ENCODE measurements at places on chromosomes 12 and 14.
A peak's percentile ranks its signal among the peaks of the same experiment; 100 is the strongest.

DNA sequence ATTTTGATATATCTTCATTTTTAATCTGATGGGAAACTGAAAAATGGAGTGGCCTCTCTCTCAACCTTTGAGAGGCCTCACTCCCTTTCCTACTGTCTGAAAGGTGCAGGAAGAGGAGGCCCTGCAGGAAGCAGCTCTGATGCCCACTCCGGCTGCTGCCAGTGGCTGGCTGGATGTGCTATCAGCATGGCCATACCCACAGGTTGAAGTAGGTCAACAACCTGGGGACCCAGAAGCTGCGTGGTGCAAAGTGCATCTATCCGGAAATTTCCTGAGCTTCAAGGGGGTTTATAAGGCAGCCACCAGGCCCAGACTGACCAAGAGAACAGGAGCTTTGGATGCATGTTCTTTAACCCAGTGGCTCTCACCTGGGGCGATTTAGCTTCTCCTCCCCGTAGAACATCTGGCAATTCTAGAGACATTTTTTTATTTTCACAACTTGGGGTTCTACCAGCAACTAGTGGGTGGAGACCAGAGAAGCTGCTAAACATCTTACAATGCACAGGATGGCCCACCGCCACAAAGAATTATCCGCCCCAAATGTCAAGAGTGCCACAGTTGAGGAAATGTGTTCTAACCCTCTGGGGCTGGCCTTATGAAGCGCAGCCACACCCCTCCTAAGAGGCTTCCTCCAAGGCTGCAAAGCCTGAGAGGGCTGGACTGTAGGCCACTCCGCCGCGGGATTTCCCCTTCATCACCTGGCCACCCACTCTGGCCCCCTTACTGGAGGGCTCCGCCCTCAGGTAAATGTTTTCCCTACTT is 8.2 kb upstream of the BATF start:
- DNase-seq = no peak

- DNase-seq = no peak
Measured at GRCh38 chr12:851343-851742, 98.2 kb downstream of the RAD52 start.

DNA sequence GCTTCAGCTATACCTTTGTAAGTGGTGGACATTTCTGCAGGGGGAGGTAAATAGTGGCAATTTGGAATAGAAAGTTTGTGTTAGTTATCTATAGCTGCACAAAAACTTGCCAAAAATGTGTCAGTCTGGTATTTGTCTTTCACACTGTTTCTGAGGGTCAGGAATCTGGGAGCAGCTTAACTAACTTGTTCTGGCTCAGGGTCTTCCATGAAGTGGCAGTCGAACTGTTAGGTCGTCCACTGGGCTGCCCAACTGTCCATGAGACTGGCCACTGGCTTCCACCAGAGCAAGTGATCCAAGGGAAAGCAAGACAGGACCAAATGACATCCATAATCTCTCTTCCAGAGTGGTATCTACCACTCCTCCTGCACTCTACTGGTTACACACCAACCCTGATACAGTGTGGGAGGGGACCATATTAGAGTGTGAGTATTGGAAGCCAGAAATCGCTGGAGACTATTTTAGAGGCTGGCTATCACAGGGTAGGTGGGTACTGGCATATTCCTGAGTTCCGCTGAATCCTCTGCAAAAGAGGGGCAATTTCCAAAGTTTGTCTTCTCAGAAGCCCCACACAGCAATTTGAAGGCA is 60.9 kb downstream of the DYRK2 start:
- no peak for DNase-seq

DNA sequence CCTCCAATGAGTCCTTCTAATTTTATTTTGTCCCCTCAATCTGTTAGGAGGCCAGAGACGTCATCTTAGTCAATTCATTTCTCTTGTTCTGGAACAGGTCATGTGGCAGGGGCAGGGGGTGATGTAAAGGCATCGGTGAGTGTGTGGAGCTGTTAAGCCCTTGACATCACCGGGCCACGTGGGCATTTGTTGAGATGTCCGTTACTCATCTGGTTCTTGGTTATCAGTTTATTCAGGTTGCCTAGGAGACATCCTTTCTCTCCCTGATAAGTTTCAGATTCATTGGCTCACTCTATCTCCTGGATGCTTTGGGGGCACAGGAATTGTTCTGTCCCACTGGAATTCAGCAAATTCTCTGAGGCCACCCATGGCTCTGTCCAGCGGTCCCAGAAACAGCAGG is 33.6 kb upstream of the SEL1L start:
- no peak for DNase-seq

- DNase-seq = no peak
Measured at GRCh38 chr12:57579011-57579410, 12.0 kb upstream of the PIP4K2C start.

- DNase-seq = no peak
Measured at GRCh38 chr14:68688872-68689371, 103.9 kb downstream of the ZFP36L1 start.

GRCh38 chr12:15712823-15713660 is 76.1 kb downstream of the EPS8 start:
- DNase-seq = no peak

DNA sequence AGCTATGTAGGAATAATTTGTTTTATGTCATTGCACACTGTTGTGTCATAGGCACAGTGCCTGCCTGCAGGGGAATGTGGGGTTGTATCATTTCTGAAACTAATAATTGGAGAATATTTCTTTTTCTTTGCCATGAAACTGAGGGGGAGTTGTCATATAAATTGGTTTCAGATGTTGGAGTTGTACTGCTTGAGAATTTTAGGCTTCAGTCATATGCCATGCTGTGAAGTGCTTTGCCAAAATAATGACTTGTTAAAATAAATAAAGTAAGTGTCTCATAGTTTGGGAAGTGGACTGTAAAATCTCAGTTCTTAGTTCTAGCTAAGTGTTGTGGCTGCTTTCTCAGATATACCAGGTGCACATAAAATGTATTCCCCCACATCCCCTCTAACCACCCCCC is 116.8 kb downstream of the DAAM1 start:
- DNase-seq = no peak

DNA sequence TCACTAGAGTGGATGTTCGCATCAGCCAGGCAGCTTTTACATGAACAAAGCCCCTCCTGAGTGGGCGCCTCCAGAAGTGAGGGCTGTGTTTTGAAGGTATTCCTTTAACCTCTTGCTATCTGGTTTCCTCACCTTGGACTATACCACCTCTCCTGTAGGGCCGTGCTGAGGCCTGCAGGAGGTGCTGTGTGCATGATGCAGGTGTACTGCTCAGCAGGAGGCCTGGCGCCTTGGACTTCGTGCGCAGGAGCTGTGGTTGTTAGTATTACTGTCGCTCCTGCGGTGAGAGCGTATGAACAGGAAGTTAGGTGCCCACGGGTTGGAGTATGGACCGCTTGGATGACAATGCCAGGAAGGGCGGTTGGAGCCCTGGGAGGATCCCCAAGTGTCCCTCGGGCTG is 130.7 kb downstream of the TSPAN9 start:
- no peak for DNase-seq

DNA sequence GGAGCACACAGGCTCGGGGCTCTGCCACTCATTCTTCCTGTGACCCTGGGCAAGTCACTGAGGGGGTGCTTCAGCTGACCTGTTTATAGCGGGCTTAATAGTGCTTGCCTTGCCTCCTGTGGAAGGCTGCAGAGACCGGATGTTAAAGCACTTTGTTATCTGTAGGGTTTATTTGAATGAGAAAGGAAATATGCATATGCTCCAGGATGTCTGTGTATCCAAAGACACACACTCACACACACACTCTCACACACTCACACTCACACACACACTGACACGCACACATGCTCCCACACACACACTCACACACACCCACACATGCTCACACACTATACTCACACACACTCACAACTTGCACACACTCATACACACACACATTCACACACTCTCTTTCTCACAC is 56.1 kb upstream of the DDX11 start:
- no peak for DNase-seq

- no peak for DNase-seq
Measured at GRCh38 chr12:29164477-29165393, 15.7 kb downstream of the FAR2 start.

DNA sequence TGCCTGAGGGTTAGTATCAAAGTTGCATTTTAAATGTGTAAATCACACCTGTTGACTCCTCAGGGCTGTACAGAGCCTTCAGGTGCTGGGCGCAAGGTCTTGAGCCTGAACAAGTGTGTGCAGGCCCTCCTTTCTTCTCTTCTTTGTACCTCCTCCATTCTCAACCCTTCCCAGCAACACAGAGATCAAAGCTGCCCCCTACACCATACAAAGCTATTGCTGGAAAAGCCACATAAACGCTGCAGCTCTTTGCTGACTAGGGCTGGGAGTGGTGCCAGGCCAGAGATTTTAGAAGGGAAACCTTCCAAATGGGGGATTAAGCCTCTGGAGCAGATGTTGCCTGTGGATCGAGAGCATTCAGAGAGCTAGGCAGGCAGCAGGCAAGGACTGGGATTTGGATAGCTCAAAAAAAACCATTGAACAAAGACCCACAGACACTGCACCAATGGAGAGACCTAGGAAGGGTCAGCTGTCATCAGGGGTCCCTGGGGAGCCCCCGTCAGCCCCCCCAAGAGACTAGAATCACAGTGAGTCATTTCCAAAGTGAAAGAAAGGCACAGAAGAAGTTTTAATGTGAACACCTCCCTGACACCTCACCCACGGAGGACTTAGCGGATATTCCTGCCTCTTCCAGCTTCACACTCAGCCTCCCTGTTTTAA is 18.2 kb upstream of the SUSD6 start:
- DNase-seq = no peak

DNA sequence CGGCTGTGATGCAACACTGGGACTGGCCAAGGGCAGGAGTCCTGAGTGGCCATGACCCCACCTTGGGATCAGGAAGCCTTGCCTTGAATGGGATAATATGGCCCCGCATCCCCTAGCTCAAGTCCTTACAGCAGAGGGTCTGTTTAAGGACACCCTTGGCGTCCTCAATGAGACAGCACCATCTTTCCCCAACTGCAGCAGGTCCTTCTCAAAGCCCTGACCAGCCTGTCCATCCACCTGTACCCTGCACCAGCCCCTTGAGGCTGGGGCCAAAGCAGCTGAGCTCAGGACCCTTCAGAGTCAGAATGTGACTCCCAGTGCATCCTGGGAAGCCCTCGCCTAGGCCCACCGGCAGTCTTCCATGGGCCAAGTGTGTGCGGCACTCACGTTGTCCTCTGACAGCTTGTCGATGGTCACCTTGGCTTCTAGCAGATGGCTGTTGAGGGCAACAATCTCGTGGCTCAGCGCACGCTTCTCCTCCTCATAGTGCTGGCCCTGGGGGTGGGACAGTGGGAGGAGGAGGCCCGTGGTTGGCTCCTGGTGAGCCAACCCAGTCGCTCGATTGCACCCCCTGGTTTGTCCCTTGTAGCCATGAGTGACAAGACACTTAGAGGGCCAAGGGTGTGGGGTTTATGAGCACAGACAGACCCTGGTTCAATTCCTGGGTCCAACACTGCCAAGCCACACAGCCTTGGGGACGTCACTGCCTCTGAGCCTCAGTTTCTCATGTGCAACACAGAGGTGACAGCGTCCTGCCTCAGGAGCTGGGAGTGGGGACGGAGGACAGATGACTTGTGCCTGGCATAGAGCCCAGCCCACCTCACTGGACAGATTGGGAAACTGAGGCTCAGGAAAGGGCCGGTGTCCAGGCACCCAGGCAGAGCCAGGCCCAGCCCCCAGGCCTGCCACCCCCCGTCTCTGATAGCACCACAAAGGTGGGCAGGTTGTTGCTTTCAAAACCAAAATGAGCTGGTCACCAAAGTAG is 43.5 kb downstream of the BEGAIN start:
- no peak for DNase-seq

DNA sequence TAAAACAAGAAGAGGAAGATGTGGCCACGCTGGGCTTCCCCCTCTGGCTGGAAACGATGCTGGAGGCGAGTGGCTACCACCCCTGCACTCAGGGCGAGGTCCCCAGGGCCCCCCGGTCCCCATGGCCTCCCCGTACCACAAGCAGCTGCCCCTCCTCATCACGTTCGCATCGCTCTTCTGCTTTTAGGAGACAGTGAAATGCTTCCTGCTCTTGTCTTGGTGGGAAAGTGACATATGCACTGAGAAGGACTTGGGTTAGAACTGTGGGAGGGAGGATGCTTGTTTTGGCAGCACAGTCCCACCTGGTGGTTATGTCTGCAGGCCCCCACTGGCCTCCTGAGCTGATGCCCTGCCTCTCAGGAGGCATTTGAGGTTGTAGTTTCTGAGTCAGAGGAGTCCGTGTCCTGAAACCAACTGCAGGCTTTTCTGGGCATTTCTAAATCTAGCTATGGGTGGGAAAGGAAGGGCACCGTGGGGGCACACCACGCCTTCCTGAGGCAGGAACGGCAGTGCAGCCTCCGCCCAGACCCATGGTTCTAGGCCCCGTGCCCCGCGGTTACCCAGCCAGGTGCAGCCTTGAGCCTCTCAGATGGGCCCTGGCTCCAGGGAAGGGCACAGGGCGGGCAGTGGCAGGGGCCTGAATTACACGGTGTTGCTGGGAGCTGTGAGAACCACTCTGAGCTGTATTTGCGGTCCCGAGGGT is 139.3 kb downstream of the ADGRD1 start:
- peak; percentile 20 for DNase-seq

DNA sequence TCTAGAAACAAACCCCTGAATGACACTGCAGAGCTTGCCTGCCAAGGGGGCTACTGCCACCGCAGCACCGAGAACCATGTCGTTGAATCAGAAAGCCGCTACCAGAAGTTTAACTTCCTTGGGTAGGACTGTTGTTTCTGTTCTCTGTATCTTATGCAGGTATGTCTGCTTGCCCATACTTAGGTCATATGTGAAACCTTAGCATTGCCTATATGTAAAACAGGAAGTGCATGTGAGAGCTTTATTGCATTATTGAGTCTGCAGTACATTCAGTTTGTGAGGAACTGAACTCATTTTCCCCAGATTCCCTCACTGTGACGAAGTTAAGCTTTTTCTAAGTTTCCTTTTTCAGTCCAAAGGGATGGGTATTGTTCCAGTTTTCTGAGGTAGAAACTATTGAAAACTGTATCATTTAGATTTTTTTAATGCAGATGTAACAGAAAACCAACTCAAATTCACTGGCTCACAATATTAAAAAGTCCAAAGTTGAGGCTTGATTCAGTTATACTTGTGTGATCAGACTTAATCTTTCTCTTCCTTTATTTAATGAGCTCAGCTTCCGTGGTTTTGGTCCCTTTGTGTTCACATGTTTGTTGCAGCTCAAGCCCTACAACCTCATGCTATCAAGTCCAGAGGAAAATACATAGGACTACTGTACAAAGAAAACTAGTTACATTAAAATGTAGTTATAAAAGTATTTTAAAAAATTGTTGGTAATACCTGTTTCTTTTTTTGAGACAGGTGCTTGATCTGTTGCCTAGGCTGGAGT is 6.9 kb downstream of the FBXO34 start:
- DNase-seq = peak; percentile 12

GRCh38 chr12:93550748-93551611 is 21.5 kb upstream of the SOCS2 start:
- no peak for DNase-seq

All from activated CD4-positive, alpha-beta T cell treated with anti-CD3 and anti-CD28 coated beads, Interleukin-2, amount 10 ng/mL, durations not matched to agents 7 days and 5 days (primary cell).